ENCODE measurements at places on chromosomes 7 and 10.

- DNase-seq = no peak
Measured at GRCh38 chr10:71302451-71302850, 16.6 kb upstream of the SLC29A3 start.

DNA sequence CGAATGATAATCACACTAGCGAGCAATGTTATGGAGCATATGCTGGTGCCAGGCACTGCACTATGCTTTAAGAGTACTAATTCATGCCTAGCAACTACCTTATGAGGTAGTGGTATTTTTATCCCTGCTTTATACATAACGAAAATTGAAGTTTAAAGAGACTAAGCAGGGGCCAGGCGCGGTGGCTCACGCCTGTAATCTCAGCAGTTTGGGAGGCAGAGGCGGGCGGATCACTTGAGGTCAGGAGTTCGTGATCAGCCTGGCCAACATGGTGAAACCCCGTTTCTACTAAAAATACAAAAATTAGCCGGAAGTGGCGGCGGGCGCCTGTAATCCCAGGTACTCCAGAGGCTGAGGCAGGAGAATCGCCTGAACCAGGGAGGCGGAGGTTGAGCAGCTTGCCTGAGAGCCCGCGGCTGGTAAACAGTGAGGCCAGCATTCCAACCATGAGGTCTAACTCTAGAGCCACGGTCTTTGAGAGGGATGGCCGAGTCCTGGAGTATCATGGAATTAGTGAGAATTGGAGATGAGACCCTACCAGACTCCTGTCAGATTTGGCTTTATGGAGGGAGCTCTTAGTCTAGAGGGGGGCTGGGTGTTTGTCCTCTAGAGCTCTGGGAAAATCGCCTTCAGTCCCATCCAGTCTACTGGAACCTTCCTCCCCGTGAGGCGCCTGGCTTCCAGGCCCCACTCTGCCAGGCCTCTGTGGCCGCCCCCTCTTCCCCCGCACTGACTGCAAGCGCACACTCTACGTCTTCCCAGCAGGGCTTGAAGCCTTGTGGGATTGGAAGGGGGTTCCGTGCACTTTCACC, 11.6 kb downstream of the TLX1 start:
- no peak for DNase-seq

DNA sequence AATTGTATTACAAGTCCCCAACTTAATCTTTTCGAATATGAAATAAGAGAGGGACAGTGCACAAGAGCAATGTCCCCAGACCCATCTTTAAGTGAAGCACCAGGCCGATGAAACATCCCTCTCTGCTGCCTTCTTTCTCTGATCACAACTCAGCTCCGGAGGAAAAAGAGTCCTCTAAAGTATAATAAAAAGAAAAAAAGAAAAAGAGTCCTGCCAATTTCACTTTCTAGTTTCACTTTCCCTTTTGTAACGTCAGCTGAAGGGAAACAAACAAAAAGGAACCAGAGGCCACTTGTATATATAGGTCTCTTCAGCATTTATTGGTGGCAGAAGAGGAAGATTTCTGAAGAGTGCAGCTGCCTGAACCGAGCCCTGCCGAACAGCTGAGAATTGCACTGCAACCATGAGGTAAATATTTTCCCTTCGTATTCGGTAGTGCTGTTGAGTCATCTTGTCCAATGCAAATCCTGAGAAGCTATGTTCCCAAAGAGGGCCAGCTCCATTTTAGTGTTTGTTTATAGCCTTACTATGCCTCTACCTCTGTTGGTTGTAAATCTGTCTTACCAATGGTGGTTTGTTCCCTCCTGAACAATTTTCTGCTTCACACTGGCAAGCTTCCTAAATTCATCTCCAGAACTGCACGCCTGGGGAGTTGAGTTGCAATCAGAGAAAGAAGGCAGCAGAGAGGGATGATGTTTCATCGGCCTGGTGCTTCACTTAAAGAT, at the start of gene IFIT2:
TSS of gene IFIT2 (plus strand) at position 326 of the 725 bp plus-strand sequence. CDS start at position 404, 78 bp downstream.
- DNase-seq = no peak

GRCh38 chr7:157495177-157495553, 158.4 kb downstream of the DNAJB6 start:
- no peak for DNase-seq

DNA sequence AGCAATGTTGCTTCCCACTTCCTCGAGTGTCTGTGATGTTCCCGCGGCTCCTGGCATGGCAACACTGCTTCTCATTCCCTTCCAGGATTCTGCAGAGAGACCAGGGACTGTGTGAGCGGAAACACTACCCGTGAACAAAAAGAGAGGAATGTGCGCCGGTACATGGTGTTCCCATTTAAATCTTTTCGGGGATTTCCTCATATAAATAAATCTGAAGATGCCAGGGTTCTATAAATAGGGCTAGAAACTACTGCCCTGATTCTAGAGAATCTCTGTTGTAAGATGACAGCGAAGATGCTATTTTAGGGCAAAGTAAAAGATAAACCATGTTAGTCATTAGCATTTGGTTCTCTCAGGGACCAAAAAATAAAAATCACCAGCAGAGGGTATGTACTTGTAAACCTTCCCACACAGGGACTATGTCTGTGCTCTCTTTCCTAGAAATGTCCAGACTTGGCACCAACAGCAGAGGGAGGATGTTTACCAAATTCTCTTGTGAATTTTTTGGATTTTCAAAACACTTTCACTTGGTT, 92.2 kb upstream of the DDC start:
- DNase-seq = no peak

- DNase-seq = no peak
Measured at GRCh38 chr7:129843365-129843898, 109.3 kb downstream of the UBE2H start.

- DNase-seq = no peak
Measured at GRCh38 chr7:55427342-55427741, 62.2 kb downstream of the LANCL2 start.

DNA sequence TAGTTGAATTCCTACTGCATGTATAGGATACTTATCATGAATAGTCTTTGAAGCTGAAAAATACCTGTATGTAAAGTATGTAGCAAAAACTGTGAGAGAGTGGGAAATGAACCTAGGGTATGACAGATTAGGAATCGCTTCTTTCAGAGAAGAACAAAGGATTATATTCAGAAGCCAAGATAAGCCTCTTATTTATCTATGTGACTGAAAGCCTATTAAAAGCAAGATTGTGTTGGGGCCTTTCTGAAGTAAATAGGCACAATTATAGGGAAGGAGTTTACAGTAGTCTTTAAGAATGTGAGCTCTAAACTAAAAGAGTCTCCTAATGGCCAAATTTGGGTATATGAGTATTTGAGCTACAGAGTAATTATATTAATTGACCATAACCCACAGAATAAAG, 102.1 kb downstream of the MTERF1 start:
- DNase-seq = no peak

- no peak for DNase-seq
Measured at GRCh38 chr7:28661826-28662595, 249.7 kb downstream of the CREB5 start.

GRCh38 chr7:157139111-157139809, 534 bp downstream of the UBE3C start:
- DNase-seq = no peak

GRCh38 chr10:26198119-26198518, 18.5 kb upstream of the GAD2 start:
- DNase-seq = no peak

DNA sequence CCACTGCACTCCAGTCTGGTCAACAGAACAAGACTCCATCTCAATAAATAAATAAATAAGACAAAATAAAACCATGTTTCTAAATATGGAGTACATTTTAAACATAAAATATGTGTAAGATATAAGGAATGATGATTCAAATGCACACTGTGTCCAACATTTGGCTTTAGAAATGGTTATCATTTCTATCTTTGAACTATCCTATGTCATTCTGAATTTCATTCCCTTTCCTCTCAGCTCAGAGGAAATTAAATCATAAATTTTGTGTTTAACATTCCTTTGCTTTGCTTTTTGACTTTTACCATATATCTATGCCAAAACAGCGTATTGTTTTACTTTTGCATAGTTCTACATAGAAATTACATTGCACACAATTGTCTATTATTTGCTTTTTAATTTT, 130.9 kb downstream of the GNAT3 start:
- no peak for DNase-seq

- no peak for DNase-seq
Measured at GRCh38 chr10:79038841-79039201, 29.9 kb upstream of the ZMIZ1 start.

DNA sequence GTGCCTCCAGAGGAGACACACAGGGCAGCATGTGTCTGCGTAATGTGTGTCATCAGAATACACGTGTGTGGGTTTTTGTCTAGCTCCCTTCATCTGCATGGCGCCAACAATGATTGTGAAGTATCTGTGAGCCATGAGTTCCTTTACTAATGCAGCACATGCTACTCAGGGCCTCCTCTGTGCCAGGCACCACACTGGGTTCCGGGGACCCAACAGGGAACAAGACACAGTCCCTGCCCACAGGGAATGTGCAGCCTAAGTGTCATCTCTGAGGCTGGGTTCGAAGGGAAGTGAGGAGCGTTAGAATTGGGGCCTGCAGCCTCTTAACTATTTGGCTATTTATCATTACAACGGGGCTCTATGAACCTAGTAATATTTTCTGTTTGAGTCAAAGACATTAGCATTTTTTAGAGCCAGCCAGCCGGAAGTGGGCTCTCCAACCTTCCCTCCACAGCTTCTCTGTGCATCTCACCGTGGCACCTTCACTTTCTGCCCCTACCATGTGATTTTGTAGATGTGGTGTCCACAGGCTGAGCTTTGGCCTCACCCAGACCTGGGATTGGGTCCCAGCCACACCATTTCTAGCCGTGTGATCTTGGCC, 43.9 kb upstream of the SRGN start:
- no peak for DNase-seq

DNA sequence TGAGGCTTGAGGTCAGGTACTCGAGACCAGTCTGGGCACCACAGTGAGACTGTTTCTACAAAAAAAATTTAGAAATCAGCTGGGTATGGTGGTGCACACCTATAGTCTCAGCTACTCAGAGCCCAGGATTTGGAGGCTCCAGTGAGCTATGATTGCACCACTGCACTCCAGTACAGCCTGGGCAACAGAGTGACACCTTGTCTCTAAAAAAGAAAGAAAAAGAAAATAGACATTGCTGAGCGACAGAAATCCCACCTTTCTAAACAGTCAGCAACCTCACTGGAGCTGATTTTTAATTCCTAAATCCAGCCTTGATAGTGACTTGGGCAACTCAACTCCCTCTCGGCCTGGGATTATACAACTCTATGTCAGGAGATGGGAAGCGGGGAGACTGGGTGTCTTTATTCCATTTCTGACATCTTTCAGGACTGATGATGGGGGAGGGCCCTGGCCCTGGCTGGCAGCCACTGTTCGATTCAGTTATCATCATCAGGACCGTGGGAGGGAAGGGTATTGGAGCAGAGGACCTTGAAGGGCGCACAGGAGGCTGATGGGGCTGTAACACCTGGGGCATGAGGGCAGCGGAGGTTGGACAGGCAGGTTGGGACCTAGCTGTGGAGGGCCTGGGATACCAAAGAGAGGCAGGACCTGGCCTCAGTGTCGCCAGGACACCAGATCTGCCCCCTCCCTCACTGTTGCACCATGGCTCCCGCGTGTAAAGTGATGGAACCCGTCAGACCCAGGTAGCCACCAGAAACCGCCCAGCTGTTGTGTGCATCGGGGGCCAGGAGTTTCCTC, 14.7 kb downstream of the HSPB1 start:
- DNase-seq = no peak

DNA sequence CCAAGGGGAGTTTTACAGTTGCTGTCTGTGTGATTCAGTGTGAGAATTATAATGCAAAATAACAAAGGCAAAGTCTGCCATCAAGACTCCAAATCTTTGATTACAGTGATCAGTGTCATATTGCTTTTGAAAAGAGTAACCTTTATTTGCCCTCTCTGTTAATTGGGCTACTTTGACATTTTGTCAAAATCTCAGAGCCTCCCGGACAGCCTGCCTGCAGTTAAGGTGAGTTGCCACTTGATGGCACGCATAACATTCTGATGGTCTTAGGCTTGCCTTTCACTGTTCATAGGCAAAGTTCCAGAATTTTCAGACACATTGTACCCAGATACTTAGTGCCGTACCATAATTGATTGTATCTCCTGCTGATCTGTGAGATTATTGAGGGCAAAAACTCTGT, 253.5 kb downstream of the ABCA13 start:
- DNase-seq = no peak

DNA sequence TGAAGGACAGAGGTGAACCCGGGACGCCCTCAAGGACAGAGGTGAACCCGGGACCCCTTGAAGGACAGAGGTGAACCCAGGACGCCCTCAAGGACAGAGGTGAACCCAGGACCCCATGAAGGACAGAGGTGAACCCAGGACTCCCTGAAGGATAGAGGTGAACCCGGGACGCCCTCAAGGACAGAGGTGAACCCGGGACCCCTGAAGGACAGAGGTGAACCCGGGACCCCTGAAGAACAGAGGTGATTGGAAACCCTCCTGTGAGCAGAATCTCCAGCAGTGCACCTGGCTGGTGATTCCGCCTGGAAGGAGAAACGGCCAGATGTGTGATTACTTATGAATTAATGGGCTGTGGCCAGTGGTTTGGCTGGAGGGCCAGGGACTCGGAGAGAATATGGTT, 272.3 kb downstream of the PTPRN2 start:
- no peak for DNase-seq

- DNase-seq = no peak
Measured at GRCh38 chr7:77765906-77766800, 32.1 kb downstream of the TMEM60 start.

DNA sequence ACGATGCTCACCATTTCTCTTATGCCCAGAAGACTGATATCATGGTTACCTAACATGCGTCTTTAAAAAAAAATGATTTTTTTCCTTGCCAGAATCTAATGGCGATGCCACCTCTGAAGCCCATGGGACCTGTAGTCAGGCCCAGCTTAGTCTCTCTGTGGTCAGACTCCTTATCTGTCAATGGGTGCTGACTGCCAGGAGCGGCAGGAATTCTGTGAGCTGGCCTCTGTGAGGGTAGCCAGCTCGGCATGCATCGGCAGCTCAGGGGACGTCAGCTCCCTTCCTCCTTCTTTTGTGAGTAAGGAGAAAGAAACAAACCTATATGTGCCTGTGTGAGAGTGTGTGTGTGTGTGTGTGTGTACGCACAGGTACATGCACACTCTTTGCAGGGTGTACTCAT, 49.9 kb upstream of the ZRANB1 start:
- no peak for DNase-seq

GRCh38 chr7:99096124-99096887, 47.6 kb downstream of the SMURF1 start:
- DNase-seq = no peak
